ENCODE measurements at places on chromosomes 12 and 14. TPM values are rescaled to one million over a fixed set of nuclear protein-coding genes. Genes with fewer than 3 reads are reported as not detected.
A peak's percentile ranks its signal among the peaks of the same experiment; 100 is the strongest.

Gene STAT2
- 52.6 TPM for polyA plus RNA-seq

Gene TXNDC16
- 7.5 TPM for polyA plus RNA-seq

GRCh38 chr14:40218282-40218941, 786.2 kb upstream of the FBXO33 start:
- no peak for DNase-seq

- DNase-seq = peak; percentile 13
These were observed 172.1 kb downstream of the ACSS3 start for GRCh38 chr12:81249976-81250375.

DNA sequence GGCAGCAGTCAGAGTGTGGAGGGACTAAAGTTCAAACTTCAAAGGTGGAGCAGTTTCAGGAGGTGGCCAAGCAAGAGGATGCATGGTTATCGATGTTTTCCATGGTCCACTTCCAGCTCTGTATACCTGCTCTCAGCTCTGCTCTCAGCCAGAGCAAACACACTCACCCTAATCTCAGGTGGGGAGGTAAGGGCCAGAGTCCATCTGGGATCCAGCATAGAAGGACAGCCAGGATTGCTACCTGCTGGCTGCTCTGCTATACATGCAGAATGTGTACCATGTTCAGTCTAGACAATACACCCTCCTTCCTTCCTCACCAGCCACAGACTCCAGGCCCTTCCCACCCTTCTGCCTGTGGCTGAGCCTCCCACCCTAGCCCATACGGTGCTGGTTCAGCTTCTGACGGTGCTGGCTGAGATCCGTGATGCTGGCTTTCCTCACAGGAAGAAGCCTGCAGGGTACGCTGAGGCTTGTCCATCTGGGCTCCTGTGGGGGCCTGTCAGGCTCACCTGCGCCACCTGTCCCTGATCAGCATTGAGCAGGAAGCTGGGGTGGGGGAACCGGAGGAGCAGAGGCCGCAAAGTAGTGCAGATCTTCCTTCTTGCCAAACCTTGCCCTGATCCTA, 2.4 kb downstream of the CBLN3 start:
- no peak for DNase-seq

Data from muscle of back (tissue), 13 donors.